Inflammatory macrophage treated with lipopolysaccharide for 1 hour (primary cell): ENCODE measurements at places on chromosomes 5 and 9.

- no peak for DNase-seq
Measured at GRCh38 chr5:174493530-174493929, 230.9 kb upstream of the MSX2 start.

DNA sequence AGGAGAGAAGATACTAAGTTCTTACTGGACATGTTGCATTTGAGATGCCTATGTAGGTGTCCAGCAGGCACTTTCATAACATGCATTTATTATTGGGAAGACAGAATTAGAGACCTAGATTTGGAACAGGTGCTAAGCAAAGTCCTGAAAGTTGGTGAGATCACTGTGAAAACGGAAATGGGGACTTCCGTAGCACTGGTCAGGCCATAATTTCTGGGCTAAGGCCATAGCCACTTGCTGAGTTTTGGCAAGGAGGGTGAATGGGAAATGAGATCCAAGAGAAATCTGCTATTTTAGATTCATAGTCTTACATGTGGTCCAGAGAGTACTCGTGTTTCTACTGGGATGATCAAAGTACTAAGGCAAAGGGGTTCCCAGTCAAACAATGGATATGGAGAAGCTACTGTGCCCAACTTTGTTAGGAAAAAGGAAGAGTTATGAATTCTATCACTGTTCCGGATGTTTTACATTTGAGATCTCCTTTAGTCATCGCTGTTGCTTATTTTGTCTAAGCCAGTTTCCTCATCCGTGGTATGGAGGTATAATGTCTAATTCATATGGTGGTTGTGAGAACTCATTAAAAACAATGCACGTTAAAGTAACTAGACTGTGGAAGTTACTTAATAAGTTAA lies 33.4 kb downstream of the TEK start:
- DNase-seq, result no peak

GRCh38 chr5:172038167-172038566 lies 31.7 kb upstream of the FBXW11 start:
- DNase-seq, result no peak

DNA sequence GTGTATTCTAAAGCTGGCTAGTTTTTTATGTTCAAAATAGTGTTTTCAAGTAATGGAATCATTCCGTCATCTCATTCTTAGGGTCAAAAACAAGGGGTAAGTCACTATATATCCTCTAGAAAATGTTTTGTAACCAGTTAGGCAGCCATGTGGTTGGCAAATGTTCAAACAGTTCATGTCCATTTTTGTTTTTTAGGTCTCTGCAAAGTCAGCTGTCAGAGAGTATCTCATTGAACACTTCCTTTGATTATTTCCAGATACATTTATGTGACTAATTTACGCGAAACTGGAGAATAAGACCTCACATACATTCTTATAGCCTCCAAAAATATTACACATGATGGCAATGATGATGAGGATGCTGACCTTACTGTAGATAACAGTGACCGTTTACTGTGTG lies 50.4 kb downstream of the TRIO start:
- no peak for DNase-seq

GRCh38 chr5:127754259-127754658 lies 51.1 kb downstream of the CCDC192 start:
- no peak for DNase-seq

DNA sequence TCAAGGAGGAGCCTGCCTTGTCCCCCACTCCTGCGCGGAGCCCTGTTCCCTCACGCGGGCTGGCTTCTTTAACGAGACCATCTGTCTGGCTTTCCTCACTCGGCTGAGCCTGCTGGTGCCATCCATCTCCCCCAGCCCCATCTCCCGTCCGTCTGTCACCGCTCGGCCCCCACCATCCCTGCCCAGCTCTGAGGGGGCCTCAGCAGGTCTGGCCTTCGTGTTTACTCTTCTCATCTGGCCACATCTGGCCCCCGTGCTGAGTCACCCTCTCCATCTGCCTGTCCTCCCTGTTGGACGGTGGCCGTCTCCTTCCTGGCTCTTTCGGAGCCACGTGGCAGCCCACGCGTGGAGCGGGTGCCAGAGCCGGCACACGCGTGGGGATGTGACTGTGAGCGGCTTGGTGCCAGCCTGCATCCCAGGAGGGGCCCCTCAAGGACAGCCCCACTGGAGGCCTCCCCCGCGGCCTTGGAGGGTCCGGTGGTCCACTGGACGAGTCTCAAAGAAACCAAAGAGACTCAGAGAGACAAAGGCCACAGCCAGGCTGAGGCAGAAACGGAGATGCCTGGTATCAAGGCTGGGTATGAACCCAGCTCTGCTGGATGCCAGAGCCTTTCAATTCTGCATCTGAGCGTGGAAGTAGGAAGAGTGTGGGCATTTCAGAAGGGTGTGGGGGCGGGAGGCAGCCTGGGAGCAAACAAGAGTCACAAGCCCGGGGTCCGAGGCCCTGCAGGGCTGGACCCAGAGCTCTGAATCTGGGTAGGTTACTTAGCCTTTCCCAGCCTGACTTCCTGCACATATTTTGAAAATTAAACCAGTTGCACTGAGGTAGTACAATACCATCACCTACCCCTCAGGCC lies 76.7 kb upstream of the UNC5A start:
- no peak for DNase-seq
